ENCODE measurements at places on chromosomes 5 and 9.

DNA sequence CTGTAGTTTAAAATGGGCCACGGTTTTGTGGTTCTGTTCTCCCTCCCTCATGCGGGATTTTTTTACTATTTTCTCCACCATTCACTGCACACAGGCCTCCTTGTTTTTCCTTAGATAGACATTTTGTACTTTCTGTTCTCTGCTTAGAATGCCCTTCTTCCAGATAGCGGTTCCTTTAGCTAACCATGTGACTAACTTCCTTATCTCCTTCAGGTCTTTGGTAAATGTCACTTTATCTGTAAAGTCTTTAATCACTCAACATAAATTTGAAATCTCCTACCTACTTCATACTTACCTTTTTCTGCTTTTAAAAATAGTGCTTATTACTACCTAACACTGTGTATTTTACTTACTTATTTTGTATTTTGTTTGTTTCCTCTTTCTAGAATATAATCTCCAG, 15.0 kb downstream of the FER start:
- no peak for DNase-seq

- no peak for DNase-seq
These were observed 45.4 kb downstream of the HACD4 start for GRCh38 chr9:20985851-20986600.

DNA sequence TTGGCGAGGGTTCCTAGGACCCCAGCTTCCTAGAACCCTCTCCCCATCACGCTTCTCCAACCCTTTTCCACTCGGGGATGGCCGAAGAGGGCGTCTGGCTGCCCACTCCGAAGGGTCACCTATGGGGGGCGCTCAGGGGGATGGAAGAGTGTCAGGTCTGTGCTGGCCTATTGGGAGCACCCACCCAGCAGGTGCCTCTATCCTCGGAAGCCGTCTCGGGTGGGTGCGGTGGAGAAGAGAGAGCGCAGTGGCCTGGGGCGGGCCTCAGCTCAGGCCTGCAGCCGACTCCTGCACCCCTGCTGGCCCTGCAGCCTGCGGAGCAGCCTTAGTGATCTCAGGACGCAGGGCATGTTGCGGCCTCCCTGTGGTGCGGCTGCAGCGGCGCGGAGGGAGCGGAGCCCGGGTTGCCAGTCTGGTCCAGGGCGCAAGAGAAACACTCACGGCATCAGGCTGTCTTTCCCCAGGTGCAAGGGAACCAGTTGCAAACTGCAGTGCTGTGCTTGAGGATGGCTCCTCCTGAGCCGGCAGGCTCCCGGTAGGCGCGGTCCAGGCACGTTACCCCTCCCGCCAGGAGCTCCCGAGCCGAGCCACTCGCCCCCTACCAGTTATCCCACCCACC, 1.5 kb upstream of the IRX2 start:
- DNase-seq: no peak

DNA sequence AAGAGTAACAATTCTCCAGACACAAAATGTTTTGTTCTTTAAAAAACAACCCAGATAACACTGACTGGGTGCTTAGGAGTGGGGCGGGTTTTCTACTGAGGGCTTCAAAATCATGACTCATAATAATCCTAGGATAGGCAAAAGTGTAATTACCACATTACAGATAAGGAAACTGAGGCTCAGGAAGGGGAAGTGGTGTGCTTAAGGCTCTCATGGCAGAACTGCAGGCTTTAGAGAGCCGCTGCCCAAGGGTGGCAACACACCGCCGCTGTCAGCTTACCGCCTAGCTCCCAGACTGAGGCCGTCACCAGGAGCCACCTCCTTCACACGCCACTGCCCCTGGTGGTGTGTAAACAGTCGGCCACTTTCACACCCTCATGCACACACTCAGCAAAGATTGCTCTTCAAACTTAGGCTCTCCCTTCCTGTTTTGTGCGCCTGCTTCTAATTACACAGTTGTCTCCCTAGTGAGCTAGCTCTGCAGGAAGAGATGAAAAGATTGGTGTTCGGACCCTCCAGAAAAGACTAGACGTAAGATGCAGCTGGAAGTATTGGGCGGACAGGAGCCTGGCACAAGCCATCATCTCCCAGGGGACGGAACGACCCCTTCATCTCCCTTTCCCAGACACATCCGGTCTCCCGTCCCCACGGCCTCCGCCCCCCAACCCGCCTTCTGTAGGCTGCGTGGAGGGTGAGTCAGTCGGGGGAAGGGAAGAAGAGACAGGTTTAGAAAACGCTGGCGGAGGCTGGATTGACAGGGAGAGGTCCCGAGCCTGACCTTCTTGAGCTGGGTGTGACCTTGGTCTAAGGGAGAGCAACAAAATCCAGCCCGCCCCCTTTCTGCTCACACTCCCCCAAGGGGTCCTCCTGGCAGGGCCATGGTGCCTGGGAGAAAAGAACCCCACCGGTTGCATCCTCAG, 162.7 kb downstream of the SYK start:
- no peak for DNase-seq

DNA sequence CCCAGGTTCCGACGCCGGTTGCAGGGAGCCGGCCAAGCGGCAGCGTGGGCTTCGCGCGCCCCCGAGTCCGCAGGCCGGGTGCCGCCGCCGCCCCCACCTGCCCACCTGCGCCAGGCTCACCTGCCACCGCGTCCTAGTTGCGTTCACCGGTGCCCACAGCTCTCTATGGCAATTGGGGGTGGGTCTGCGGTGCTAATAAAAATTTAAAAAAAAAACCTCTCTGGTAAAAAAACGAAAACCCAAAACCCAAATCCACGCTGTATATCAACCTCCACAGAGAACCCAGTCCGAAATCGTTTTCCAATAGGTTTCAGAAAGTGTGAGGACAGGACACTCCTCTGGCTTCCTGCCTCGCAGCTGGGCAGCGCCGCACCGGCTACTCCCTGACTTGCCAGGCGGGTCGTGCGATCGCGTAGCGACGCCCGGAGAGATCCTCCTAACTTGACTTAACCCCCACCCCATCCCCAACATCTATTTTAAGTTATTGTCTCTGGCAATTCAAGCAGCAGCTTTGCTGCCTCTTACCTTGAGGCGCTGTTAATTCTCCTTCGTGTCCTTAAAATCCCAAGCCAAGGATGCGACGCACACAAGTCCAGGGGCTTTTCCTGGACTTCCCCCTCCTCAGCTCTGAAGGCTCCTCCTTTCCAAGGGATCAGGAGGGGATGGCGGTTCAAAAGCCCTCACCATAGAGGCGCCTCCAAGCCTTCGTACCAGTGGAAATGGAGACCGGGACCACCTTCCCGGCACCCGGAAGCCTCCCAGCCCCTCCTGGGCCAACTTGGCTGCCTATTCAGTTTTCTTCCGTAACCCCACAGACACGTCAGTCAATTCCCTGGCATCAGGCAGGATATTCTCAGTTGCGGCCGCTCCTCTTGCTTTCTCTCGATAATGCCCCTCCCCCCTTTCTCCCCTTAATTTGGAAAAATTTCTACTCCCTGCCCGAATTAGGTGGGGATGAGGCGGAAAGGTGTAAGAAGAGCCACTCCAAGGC, 1639.4 kb upstream of the C9orf72 start:
- no peak for DNase-seq

DNA sequence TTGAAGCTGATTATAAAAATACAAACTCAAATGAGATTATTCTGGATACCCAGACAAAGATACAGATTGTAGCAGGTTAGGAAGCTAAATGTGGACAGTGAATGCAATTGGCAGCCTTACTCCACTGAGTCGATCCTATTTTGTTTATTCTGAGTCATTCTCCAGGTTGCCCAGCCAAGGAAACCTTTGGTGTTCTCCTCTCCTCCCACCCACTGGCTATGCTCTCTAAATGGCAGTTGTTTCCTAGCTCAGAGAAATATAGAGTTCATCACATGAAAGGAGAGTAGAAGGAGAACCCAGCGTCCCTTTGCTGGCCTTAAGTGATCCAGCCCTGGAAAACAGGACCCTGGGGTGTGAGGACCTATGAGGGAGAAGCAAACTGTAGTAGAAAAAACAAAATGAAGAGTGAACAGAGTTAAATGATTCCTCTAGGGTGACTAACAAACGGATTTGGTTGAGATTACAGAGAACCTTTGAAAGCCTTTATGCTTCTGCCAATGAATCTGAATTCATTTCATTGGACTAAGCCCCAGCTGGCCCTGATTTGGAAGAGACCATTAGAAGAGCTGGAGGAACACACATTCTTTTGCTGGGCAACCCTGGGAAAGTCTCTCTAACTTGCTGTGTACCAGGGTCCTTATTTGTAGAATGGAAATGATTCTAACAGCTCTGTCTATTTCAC, 95.1 kb downstream of the BRINP1 start:
- no peak for DNase-seq

DNA sequence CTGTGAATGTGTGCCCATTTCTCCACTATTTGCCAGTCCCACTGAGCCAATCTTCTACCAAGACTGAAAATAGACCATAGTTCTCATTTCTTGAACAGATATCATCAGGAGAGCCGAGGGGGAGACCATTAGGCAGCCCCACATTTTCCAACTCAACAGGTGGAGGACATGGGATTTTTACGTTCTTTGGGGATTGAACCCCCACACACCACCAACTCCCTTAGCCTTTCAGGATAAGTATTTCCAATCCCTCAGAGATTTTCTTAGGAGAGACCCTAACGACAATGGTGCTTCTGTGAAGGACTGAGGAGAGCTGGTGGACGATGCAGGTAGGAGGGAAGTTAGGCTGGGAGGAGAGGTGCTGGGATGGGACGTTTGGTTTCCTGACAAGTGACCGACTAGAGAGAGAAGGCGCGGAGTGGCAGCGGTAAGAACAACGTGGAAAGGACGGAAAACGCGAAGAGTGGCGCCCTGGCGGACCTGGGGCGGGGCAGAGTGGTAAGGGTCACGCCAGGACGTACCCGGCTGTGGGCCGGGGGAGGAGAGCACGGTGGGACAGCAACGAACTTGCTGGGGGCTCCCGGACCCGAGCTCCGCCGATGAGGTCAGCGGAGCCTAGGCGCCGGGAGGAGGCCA, 681 bp upstream of the CHSY3 start:
- no peak for DNase-seq

GRCh38 chr9:135332516-135332915, 147.1 kb upstream of the PPP1R26 start:
- no peak for DNase-seq

DNA sequence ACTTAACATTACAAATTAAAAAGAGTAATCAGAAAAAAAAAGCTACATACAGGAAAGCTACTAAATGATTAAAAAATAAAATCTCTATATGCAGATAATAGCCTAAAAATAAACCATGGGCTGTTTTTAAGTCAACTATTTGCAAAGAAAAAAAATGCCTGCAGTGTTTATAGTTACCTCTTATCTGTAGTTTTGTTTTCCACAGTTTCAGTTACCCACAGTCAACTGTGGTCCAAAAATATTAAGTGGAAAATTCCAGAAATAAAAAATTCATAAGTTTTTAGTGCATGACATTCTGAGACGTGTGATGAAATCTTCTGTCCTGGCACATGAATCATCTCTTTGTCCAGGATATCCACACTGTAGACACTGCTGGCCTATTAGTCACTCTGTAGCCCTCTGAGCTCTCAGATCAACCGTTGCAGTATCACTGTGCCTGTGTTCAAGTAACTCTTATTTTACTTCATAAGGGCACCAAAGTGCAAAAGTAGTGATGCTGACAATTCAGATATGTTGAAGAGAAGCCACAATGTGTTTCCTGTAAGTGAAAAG, 59.2 kb downstream of the PRELID2 start:
- DNase-seq: no peak

All from activated naive CD8-positive, alpha-beta T cell treated with anti-CD3 and anti-CD28 coated beads, Interleukin-2, amount 50 U/mL, for 16 hours (primary cell).